Endodermal cell (in vitro differentiated cells): ENCODE measurements at places on chromosomes 4 and X. TPM values are rescaled to one million over a fixed set of nuclear protein-coding genes. Genes with fewer than 3 reads are reported as not detected.

GRCh38 chrX:19403696-19404095, 60.0 kb downstream of the PDHA1 start:
- H3K36me3 ChIP-seq = no peaks in the 10 kb centered on the region
- H3K27me3 ChIP-seq = no peaks in the 10 kb centered on the region
- no peaks in the 10 kb centered on the region for H3K4me1 ChIP-seq
- DNase-seq = no peak
- H3K27ac ChIP-seq = no peak overlapping the region

DNA sequence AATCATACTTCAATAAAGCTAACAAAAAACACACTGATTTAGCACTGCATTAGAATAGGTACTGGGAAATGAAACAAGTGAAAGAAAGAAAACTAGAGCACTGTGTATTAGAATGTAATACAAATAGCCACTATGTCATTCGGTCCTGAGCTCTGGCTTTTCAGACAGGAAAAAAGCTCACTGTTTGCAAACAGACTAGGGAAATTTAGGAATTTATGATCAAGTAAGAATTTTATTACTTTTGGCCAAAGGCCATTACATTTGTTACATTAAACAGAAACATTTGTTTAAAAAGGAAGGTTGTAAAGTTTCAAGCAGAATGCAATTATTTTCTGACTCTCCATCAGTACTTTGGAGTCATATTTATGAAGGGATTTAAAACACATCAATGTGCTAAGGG, 68.7 kb downstream of the KLHL8 start:
- no peaks in the 10 kb centered on the region for H3K4me1 ChIP-seq
- H3K4me3 ChIP-seq = no peak overlapping the region
- no peaks in the 10 kb centered on the region for H3K36me3 ChIP-seq
- no peak overlapping the region for H3K27ac ChIP-seq

DNA sequence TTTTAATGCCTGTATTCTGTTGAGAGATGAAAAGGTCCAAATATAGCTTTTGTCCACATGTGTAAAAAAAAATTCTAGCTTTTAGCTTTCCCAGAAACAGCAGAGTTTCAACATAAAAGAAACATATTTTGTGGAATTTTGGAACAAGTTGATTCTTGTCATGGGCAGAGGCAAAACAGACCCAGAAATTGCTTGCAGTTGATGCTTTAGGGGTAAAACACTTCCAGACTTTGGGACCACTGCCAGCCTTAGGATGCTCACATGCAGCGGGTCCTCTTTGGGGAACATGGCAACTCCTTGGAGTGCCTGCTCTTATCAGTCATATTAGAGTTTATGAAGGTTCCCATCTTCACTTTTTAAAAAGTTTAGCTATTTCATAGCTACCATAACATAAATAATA, 30.4 kb downstream of the DCLK2 start:
- H3K4me3 ChIP-seq = no peak overlapping the region
- no peaks in the 10 kb centered on the region for H3K36me3 ChIP-seq
- no peak overlapping the region for H3K27ac ChIP-seq
- no peak for DNase-seq

- H3K4me3 ChIP-seq = no peak overlapping the region
- no peak overlapping the region for H3K27ac ChIP-seq
- no peaks in the 10 kb centered on the region for H3K36me3 ChIP-seq
- H3K4me1 ChIP-seq = no peaks in the 10 kb centered on the region
These were observed 34.5 kb upstream of the HELT start for GRCh38 chr4:184983672-184984356.

- H3K27me3 ChIP-seq = no peaks in the 10 kb centered on the region
- peak; percentile 67 for DNase-seq
- no peak overlapping the region for H3K4me3 ChIP-seq
These were observed 11.5 kb downstream of the CRMP1 start for GRCh38 chr4:5881340-5881739.

DNA sequence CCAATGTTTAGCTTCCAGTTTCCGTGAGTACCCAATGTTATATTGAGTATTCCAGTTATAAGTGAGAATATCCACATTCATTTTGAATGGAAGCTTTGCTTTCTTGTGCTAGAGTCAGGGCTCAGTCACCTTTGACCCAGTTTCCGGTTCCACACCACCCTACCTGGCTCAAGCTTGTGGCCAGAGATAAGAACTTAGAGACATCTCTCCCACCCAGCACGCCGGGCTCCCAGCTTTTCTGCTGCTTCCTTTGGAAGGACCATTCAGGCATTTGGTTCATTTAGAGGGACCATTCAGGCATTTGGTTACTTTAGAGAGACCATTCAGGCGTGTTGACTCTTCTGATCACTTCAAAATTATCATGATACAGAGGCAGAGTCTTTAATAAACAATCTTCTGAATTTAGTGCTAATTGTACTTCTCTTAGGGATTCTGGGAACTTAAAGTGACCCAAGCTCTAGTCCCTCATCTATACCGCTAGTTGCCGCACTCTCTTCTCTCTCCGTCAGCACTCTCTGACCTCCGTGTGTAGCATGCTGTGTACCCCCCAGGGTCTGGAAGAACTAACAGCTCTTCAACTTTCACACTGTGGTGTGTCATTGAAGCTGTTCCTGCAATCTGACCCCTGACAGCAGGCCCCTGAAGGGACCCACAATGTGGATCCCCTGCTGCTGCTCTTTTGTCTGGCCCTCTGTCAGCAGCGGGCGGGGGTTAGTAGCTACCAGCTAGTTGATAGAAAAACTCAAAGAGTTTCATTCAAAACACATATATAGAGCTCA, 943.1 kb downstream of the ARAP2 start:
- no peaks in the 10 kb centered on the region for H3K27me3 ChIP-seq
- peak; percentile 89 for DNase-seq
- H3K27ac ChIP-seq = no peak overlapping the region
- H3K4me3 ChIP-seq = peak overlapping the region; percentile 30
- H3K4me1 ChIP-seq = peaks cover 4% of the 10 kb centered on the region

DNA sequence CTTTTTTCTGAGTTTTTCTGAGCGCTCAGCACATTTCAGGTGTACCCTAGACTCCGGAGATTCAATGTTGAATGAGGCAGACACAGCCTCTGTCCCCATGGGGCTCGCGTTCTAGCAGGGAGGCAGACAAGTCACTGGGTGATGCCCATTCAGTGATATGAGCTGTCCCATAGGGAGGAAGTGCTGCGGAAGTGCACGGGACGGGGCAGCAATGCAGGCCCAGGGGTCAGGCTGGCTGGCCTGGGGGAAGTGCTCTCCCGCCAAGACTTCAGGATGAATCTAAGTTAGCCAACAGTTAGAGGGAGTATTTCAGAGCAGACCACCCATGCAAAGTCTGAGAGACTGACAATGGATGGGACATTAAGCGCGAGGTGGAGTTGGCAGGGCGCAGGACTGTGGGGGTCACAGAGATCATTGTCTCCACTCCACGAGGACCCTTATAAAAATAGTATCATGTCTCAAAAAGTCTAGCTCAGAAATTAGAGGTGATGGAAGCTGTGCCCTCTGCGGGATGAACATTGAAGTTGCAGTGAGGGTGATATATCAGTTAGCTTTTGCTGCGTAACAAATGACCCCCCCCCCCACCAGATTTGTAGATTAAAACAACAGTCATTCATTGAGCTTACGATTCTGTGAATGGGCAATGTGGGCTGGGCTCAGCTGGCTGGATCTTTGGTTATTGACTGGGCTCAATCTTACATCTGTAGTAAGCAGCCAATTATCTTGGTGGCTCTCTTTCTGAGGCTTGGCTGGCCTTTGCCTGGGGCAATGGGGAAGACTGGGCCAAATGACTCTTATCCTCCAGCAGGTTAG, 16.4 kb downstream of the PSAPL1 start:
- peak; percentile 37 for DNase-seq
- no peaks in the 10 kb centered on the region for H3K36me3 ChIP-seq
- no peak overlapping the region for H3K27ac ChIP-seq
- H3K4me1 ChIP-seq = peaks cover 7% of the 10 kb centered on the region
- no peaks in the 10 kb centered on the region for H3K27me3 ChIP-seq
- no peak overlapping the region for H3K4me3 ChIP-seq

The TMEM187 gene
- total RNA-seq = 7.5 and 8.1 TPM in 2 replicates

The BGN gene
- total RNA-seq = 1.6 to 2.5 TPM (median 2.4 TPM) in 3 replicates

The ARMCX6 gene
- 38.8 to 44.5 TPM (median 41.3 TPM) in 3 replicates for total RNA-seq

The PARM1 gene
- 0.13 to 0.23 TPM (median 0.23 TPM) in 3 replicates for total RNA-seq

The SMR3B gene
- total RNA-seq = not detected in 2 replicates

The RAB33A gene
- total RNA-seq = 2.1 TPM in 1 of 3 replicates, not detected in the others
